ENCODE measurements at places on chromosomes 3 and 15. TPM values are rescaled to one million over a fixed set of nuclear protein-coding genes. Genes with fewer than 3 reads are reported as not detected.
A peak's percentile ranks its signal among the peaks of the same experiment; 100 is the strongest.

DNA sequence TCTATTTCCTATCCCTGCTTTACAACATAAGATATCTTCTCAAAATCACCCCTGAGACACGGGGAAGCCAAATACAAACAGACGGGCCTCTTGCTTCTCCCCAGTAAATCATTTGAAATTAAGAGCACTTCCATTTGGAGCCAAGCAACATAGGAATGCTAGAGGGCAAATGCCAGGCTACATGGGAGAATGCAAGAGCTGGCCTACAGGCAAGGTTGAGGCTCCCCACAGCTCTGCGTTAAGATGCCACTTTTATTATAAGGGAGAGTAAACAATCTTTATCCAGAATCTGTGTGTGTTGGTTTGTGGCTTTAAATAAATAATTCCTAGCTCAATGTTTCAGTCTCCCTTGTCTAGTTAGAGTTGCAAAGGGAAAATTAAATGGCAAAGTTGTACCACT, 305.1 kb upstream of the KCNH8 start:
- no peak for DNase-seq

GRCh38 chr3:143119974-143120715, 574 bp downstream of the CHST2 start:
- no peak for DNase-seq

Gene CNTN3
- 7.1 TPM for polyA plus RNA-seq

Gene CLDN16
- 35.9 TPM for polyA plus RNA-seq

Gene HCN4
- polyA plus RNA-seq: 0.87 TPM

DNA sequence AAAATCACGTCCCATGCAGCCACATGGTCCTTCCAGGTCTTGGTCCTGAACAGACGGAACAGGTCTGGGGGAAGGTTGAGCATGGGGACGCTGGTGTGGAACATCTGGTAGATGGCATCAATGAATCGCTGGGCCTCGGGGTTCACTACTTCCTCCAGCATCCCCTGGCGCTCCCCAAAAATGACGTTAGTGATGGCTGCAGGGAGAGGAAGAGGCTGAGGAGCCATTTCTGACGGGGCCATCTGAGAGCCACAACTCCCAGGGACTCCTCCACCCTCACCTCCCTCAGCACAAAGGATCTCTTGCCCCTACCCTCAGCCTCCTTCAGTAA, 23.7 kb downstream of the CYP11A1 start:
- no peak for DNase-seq

DNA sequence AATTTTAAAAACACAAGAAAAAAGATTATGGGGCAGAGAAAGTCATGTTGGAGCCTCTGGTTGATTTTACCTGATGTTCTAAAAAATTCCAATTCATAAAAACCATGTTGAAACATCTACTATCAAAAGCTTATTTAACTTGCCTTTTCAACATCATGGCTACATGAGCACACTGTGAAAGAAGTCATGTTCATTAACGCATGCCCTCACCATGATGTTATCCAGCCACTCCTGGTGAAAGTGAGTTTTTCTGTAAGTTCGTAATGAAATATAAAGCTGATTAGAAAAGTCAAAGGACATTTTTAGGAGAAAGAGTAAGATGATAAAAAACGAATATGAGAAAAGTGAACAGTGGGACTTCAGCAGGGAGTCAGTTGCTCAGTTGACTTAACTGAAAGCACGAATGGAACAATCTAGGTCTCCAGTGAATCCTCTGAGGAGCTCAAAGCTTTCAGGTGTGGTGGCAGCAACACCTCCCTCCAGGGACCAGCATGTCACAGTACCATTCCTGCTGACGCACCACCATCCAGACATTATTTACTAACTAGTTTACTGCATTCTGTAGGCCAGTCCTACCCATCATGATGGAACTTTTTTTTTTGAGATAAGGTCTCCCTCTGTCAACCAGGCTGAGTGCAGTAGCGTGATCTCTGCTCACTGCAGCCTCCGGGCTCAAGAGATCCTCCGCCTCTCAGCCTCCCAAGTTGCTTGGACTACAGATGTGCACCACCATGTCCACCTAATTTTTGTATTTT, 95.2 kb downstream of the MEIS2 start:
- no peak for DNase-seq

DNA sequence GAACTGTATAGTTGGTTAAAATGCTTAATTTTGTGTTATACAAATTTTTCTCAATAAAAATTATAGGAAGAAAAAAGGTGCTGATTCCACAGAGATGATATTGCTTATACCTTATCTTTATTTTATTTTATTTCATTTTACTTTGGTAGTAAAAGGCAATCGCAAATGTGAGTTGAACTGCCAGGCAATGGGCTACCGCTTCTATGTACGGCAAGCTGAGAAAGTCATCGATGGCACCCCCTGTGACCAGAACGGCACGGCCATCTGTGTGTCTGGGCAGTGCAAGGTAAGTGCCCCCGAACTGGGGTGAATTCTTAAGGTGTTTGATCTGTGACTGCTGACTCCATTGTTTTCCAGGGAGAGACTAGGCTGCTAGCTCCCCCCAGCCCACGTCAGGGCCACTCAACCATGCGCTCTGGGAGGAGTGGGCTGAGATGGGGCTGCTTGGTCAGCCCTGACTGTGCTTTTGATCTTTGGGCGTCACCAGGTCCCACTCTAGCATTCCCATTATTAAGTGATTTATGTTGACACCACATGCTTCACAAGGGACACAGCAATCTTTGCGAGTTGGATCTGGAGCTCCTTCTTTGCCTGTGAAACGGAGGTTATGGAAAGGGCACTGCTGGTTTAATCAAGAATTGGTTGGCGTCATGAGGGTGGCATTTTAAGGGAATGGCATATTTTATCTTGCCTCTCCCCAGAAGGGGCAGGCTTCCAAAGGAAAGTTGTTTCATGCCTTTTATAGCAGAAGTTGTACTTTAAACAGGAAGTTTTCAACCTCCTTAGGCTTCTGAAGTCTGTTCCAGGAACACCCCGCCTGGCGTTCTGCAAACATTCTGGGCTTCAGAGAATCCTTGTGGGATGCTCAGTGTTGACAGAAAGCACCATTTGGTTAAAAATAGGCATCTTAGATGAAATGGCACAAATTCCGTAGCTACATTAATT, 296.5 kb downstream of the THSD4 start:
- peak; percentile 73 for DNase-seq

Data from renal cortex interstitium (tissue), 15 donors.